Aorta (tissue), 5 donors: ENCODE measurements at places on chromosomes 16 and 17. TPM values are rescaled to one million over a fixed set of nuclear protein-coding genes. Genes with fewer than 3 reads are reported as not detected.
A peak's percentile ranks its signal among the peaks of the same experiment; 100 is the strongest.

The HERPUD1 gene
- 152 TPM for total RNA-seq

DNA sequence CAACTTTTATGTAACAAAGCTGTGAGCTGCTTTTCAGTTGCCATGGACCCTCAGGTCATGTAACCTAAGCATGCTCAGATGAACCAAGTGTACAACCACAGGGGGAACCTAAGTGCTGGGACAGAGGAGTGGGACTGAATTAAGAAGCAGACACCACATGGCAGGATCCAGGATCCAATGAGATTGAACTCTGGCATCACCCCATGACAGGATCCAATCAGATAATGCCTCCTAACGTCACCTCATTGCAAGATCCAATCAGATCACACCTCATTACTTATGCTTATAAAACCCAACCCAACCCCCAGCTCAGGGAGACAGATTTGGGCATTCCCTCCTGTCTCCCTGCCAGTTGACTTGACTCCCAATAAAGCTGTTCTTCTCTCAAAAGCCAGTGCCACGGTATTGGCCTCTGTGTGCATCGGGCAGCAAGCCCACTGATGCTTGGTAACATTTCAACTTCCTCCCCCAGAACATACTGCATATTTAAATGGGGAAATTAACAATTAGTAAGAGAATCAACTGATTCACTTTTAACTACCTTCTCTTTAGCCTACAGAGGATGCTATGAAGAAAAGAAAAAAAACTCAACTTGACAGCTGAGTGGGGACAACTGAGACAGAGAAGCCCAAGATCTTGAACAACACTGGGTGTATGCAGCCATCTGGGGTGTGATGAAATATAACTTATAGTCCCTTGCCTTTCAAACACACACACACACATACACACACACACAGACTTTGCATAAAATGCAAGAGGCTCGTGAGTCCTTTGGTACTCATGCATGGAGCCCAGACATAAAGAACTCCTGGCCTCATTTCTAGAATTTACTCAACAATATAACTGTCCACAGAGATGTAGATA lies 148.4 kb downstream of the SLC39A11 start:
- no peaks in the 10 kb centered on the region for H3K27me3 ChIP-seq
- H3K4me3 ChIP-seq: no peak overlapping the region
- H3K36me3 ChIP-seq: no peaks in the 10 kb centered on the region
- H3K27ac ChIP-seq: no peak overlapping the region
- no peaks in the 10 kb centered on the region for H3K4me1 ChIP-seq

- no peak overlapping the region for H3K4me3 ChIP-seq
- H3K27ac ChIP-seq: peak overlapping the region; percentile 64
- no peaks in the 10 kb centered on the region for H3K27me3 ChIP-seq
- peaks cover 6% of the 10 kb centered on the region for H3K4me1 ChIP-seq
Observed at GRCh38 chr17:47316311-47316710, 7.4 kb upstream of the EFCAB13 start.

DNA sequence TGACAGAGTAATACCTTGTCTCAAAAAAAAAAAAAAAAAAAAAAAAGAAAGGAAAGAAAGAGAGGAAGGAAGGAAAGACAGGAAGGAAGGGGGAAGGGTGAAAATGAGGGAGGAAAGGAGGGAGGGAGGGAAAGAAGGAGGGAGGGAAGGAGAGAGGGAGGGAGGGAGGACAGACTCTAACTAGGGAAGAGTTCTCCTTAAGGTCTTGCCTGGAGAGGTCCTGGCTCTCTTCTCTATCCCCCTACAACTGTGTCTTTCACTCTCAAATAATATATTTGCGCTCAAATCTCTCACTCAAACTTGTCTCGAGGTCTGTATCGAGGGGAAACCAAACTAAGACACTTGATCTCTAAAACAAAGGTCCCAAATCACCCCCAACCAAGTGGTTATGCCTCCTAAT lies 35.6 kb downstream of the WDR59 start:
- DNase-seq: no peak
- H3K27me3 ChIP-seq: no peaks in the 10 kb centered on the region
- H3K36me3 ChIP-seq: peaks cover 5% of the 10 kb centered on the region
- no peaks in the 10 kb centered on the region for H3K4me1 ChIP-seq
- H3K4me3 ChIP-seq: no peak overlapping the region

DNA sequence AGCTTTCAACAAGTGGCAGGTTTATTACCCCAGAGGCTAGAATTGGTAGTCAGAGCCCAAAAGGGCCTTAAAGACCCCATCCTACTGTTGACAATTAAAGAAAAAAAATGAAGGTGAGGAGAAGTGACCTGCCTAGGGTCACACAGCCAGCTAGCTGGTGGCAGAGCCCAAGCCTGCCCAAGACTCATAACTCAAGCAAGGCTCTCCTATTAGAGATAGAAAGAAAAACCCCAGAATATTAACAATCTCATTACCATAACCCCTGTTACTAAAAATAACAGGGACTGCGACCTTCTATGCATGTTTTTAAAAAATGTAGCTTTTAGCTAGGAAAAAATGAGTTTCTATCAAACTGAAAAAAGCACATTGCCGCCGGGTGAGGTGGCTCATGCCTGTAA lies 14.0 kb downstream of the HSPB9 start:
- DNase-seq: no peak
- no peaks in the 10 kb centered on the region for H3K27me3 ChIP-seq
- H3K4me3 ChIP-seq: no peak overlapping the region
- no peak overlapping the region for H3K27ac ChIP-seq
- no peaks in the 10 kb centered on the region for H3K36me3 ChIP-seq
- peaks cover under 1% of the 10 kb centered on the region for H3K4me1 ChIP-seq

DNA sequence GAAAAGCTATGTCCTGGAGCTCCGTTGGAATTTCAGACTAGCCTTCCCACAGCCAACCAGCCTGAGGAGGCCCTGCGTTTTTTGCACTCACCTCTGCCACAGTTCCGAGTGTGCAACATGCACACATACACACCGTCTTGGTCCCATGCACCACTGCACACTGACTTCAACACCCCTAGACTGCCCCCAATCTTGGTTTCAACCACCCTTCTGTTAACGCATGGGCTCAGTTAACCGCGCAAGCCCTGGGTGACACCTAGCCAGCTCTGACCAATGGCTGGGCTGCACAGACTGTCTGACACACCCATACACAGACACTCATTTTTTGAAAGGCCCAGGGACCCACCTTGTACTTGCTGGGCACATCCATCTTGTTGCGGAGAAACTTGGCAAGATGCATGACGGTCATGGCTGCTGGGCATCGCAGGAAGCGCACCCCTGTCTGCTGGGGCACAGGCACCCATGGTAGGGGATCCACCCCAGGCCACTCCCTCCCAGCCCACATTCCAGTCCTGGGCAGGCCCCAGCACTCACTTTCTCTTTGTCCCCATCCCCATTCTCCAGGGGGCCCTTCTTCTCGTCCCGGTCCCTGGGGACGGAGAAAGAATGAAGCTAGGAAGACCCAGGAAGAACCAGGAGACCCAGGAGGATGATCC lies 8.0 kb downstream of the CISD3 start:
- H3K27me3 ChIP-seq: no peaks in the 10 kb centered on the region
- H3K36me3 ChIP-seq: no peaks in the 10 kb centered on the region

GRCh38 chr17:78514521-78514920 lies 62.7 kb downstream of the DNAH17 start:
- peaks cover 1% of the 10 kb centered on the region for H3K27me3 ChIP-seq
- H3K27ac ChIP-seq: no peak overlapping the region
- DNase-seq: peak; percentile 35
- H3K4me1 ChIP-seq: no peaks in the 10 kb centered on the region
- H3K4me3 ChIP-seq: no peak overlapping the region
- H3K36me3 ChIP-seq: no peaks in the 10 kb centered on the region

DNA sequence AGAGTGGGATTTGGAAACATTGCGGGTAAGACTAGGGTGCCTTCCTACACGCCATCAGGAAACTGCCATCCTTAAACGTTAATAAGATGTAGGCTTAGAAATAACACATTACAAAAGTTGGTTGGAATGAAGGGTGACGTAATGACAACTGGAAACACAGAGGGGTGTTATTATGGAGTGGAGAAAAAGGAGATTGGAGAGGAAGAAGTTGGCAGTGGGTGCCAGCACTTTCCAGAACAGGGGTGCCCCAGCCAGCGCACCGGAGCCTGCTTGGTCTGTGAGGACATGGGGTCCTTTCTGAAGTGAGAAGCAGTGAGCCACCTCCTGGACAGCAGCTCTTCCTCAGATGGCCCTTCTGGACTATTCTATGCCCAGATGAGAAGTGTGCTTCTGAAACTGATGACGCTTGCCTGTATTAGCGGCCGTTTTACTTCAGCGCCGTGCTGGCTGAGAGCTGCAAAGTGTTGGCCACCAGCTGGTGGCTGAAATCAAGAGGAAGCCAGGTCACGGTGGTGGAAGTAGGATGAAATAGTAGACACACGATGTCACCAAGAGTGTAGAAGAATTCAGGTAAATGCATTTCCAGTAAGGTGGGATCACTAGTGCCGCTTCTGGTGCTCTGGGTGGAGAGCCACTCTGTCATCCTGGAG lies 244.8 kb downstream of the NTN1 start:
- H3K36me3 ChIP-seq: no peaks in the 10 kb centered on the region
- no peak overlapping the region for H3K4me3 ChIP-seq
- no peak overlapping the region for H3K27ac ChIP-seq
- no peaks in the 10 kb centered on the region for H3K27me3 ChIP-seq
- peaks cover 4% of the 10 kb centered on the region for H3K4me1 ChIP-seq
- peak; percentile 83 for DNase-seq

The KRT16 gene
- total RNA-seq: 0.30 TPM

GRCh38 chr17:78418326-78419026 lies 40.0 kb downstream of the PGS1 start:
- H3K27ac ChIP-seq: no peak overlapping the region
- no peak for DNase-seq
- H3K36me3 ChIP-seq: peaks cover 1% of the 10 kb centered on the region
- no peaks in the 10 kb centered on the region for H3K4me1 ChIP-seq

DNA sequence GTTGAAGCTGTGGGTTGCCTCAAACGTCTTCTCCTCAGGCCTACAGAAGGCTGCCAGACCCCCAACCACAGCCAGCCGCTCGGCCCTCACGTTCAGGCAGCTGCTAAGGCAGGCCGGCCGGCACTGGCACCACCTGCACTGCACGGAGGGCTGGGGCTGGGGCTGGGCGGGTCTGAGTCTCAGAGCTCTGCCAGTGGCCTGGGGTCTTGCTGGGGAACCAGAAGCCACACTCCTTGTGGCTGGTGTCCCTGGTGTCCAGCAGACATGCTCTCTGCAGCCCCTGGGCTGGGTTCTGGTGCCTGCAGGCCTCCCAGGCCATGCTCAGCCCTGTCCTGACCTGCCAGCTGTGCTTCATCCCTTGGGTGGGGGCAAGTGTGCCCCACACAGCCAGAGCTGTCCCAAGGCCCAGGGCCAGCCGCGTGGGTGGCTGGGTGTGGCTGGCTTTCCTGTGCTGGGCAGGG lies 42.0 kb downstream of the BAHCC1 start:
- no peak overlapping the region for H3K27ac ChIP-seq
- H3K4me3 ChIP-seq: no peak overlapping the region
- no peaks in the 10 kb centered on the region for H3K27me3 ChIP-seq
- DNase-seq: no peak
- no peaks in the 10 kb centered on the region for H3K36me3 ChIP-seq
- no peaks in the 10 kb centered on the region for H3K4me1 ChIP-seq

The UNC45B gene
- not detected for total RNA-seq

- no peak within 1 kb of the TSS for H3K27ac ChIP-seq
- H3K4me1 ChIP-seq: no peaks in the 10 kb centered on the region
- DNase-seq: peak; percentile 72
- H3K4me3 ChIP-seq: no peak within 1 kb of the TSS
Observed at GRCh38 chr17:36089888-36090836, at the start of gene CCL3. Gene CCL3 (minus strand): TSS chr17:36090143. CDS start chr17:36090058, 85 bp downstream.

The KRTAP2-3 gene
- not detected for total RNA-seq

GRCh38 chr16:85019659-85020245 lies 7.8 kb upstream of the KIAA0513 start:
- H3K27ac ChIP-seq: no peak overlapping the region
- peak; percentile 76 for DNase-seq
- H3K4me1 ChIP-seq: peaks cover 2% of the 10 kb centered on the region
- H3K36me3 ChIP-seq: no peaks in the 10 kb centered on the region
- no peak overlapping the region for H3K4me3 ChIP-seq

The OR1G1 gene
- not detected for total RNA-seq

DNA sequence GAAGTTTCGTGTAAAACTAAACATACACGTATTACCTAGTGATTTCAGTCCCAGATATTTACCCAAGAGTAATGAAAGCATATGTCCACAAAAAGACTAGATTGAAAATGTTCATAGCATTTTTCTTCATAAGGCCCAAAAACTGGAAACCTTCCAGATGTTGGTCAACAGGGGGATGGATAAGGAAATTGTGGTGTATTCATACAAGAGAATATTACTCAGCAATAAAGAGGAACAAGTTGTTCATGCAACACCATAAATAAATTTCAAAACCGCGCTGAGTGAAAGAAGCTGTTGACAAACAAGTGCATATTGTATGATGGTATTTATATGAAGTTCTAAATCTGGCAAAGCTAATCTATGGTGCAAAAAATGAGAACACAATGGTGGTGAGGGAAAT lies 54.1 kb upstream of the NFAT5 start:
- no peaks in the 10 kb centered on the region for H3K36me3 ChIP-seq
- H3K4me3 ChIP-seq: no peak overlapping the region
- no peak overlapping the region for H3K27ac ChIP-seq
- no peaks in the 10 kb centered on the region for H3K4me1 ChIP-seq
- no peaks in the 10 kb centered on the region for H3K27me3 ChIP-seq

The PERCC1 gene
- total RNA-seq: not detected

DNA sequence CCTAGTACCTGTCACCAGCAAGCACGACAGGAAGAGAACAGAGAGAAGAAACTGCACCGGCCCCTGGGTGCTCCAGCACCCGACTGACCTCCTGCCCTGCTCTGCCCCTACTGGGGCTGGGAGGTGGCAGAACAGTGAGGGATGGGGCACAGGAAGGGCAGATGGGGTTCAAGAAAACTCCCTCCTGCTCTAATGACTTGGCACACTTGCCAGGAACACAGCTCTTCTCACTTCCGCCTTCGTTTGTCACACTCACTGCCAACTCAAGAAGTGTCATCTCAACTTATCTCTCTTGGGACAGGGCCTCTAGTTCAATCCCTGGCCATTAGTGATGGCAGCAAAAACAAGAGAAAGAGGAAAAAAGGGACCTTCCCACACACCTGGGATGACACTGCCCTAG lies 42.7 kb upstream of the ICAM2 start:
- peaks cover 3% of the 10 kb centered on the region for H3K36me3 ChIP-seq
- no peaks in the 10 kb centered on the region for H3K27me3 ChIP-seq
- no peaks in the 10 kb centered on the region for H3K4me1 ChIP-seq
- DNase-seq: no peak
- no peak overlapping the region for H3K27ac ChIP-seq
- H3K4me3 ChIP-seq: no peak overlapping the region

DNA sequence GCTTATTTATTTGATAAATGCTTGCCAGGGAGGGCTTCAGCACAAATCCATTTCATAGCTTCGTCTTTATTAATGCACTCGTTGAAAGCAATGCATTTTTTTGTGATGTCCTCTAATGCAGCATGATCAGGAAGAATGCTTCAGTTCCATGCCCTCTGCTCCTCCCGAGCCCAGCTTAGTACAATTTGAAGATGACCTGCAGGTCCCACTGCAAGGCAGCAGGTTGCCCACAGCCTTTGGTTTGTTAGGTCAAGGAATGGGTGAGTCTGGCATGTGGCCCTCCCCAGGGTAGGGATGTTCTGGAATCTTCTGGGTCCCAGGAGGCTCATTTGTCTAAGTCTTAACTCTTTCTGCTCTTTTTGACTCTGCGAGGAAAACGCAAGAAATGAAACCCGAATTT lies 49.4 kb upstream of the MARCHF10 start:
- H3K27ac ChIP-seq: no peak overlapping the region
- no peaks in the 10 kb centered on the region for H3K4me1 ChIP-seq
- H3K36me3 ChIP-seq: no peaks in the 10 kb centered on the region
- no peak overlapping the region for H3K4me3 ChIP-seq

- H3K36me3 ChIP-seq: no peaks in the 10 kb centered on the region
- no peak overlapping the region for H3K27ac ChIP-seq
- no peaks in the 10 kb centered on the region for H3K27me3 ChIP-seq
- H3K4me1 ChIP-seq: no peaks in the 10 kb centered on the region
- no peak for DNase-seq
Observed at GRCh38 chr16:78368121-78369102, 269.0 kb downstream of the WWOX start.

The CLCN7 gene
- total RNA-seq: 89.1 TPM

The TLK2 gene
- 41.3 TPM for total RNA-seq
